Thyroid gland (tissue), 4 donors: ENCODE measurements at places on chromosomes 4 and X.
A peak's percentile ranks its signal among the peaks of the same experiment; 100 is the strongest.

- no peak for DNase-seq
Measured at GRCh38 chrX:102765809-102766208, 45.3 kb downstream of the GPRASP3 start.

- no peak for DNase-seq
Measured at GRCh38 chrX:84724576-84724975, 222.3 kb upstream of the HDX start.

DNA sequence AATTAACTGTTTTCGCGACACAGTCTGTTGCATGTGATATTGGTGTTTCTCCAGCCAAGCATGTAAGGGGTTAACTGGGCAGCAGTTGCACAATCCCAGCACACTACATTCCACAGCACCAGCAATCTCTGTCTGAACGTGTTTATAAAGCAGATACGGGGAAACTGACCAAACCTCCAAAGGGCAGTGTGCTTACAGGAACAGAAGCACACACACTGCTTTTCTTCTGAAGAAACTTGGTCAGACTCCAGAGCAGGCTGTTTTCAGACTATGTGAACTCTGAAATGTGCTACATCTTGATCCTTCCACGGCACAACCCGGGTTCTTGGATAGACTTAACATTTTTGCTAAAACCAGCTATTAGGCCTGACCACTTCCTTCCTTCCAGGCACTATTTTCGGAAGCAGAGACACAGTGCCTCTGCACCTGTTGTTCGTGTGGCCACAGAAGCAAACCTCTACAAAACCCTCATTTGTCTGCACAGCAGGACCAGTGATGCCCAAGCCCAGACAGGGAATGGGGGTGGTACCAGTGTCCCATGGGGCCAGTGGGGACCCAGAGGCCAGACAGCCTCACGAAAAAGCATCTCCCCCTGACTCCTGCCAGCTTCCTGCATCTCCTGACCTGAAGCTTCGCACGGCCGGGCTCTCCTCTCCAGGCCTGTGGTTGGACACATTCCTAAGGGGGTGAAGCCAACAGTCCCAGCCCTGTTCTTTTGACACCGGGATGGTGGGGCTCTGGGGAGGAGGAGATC, 90.1 kb downstream of the IRF2 start:
- DNase-seq: no peak

DNA sequence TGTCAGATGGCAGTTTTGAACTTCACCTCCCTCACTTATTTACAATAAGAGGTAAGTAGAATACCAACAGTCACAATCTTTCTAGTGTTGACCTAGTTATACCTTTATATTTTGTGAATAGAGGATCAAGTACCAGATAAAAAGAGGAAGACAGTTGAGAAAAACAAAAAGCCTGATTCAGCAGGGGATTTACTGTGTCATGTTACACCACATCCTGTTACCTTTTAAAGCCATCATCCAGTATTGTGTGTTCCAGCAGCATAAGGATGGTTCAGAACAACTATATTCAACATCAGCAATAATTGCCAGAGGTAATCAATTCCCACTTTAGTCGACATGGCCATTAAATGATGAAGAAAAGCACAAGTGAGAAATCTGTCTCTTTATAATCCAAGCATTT, 21.3 kb upstream of the CXCL6 start:
- no peak for DNase-seq

DNA sequence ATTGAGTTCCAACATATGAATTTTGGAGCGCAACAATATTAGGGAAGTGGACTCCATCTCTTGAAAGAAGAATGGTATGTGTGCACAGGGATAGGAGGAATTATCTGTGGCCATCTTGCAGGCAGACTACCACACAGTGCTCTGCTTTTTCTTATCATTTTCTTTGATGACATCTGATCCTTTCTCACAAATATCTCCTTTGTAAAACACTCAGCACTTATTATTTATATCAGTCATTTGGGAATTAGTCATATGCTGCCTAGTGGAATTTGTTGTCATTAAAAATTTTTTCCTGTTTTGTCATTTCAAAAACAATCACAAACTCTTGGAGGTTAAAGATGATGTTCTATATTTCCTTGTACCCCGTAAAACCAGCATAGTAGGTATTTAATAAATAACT, 444.3 kb upstream of the ATOH1 start:
- DNase-seq: no peak

GRCh38 chrX:150566734-150567182, 1.7 kb upstream of the MTM1 start:
- no peak for DNase-seq

- peak; percentile 1 for DNase-seq
Measured at GRCh38 chr4:107034091-107034995, 1.8 kb downstream of the DKK2 start.

GRCh38 chr4:130648570-130648969, 1552.6 kb downstream of the C4orf33 start:
- no peak for DNase-seq

- no peak for DNase-seq
Measured at GRCh38 chr4:187283201-187283955, 559.7 kb upstream of the FAT1 start.
